ENCODE measurements at places on chromosomes 13 and 19. TPM values are rescaled to one million over a fixed set of nuclear protein-coding genes. Genes with fewer than 3 reads are reported as not detected.
A peak's percentile ranks its signal among the peaks of the same experiment; 100 is the strongest.

DNA sequence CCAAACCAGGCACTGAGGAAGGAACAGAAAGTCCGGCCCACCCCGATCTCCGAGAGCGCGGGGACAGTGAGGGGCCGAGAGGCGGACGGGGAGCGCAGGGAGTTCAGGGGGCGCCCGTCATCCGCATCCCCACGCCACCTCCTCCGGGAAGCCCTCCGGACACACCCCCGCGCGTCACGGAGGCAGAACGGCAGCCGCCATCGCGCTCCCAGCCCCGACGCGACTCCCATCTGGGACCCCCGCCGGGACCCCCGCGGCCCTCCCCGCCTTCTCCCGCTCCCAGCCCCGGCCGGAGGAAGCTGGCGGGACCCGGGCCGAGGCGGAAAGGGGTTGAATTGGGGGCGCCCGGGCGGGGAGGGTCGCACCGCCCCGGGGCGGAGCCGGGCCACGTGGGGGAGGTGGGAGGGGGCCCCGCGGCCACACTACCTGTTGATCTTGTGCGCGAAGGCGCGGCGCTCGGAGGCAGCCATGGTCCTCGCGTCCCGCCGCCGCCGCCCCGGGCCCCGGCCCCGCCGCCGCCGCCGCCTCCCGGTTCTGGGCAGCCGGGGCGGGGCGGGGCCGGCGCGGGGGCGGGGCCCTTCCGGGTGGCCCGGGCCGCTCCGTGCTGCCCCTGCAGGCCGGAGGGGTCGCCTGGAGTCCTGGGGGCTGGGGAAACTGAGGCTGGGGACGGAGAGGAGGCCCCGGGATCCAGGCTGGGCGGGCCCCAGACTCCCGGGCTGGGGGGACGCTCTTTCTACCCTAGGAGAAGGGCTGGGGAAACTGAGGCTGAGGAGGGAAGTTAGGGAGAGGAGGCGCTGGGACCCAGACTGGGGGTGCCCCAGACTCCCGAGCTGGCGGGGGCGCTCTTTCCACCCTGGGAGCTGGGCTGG lies at the start of gene DOCK6:
Gene DOCK6 (minus strand): TSS at position 554 of the 869 bp plus-strand sequence. CDS start 84 bp downstream, at position 470.
- peak; percentile 46 for DNase-seq

TPTE2 gene
- total RNA-seq = not detected

SCGB2B2 gene
- total RNA-seq = not detected

CYP2A7 gene
- total RNA-seq = not detected

- DNase-seq = no peak
These were observed 159.6 kb upstream of the ZNF536 start for GRCh38 chr19:30212574-30212973.

MEIOSIN gene
- total RNA-seq = 0.08 TPM

DNA sequence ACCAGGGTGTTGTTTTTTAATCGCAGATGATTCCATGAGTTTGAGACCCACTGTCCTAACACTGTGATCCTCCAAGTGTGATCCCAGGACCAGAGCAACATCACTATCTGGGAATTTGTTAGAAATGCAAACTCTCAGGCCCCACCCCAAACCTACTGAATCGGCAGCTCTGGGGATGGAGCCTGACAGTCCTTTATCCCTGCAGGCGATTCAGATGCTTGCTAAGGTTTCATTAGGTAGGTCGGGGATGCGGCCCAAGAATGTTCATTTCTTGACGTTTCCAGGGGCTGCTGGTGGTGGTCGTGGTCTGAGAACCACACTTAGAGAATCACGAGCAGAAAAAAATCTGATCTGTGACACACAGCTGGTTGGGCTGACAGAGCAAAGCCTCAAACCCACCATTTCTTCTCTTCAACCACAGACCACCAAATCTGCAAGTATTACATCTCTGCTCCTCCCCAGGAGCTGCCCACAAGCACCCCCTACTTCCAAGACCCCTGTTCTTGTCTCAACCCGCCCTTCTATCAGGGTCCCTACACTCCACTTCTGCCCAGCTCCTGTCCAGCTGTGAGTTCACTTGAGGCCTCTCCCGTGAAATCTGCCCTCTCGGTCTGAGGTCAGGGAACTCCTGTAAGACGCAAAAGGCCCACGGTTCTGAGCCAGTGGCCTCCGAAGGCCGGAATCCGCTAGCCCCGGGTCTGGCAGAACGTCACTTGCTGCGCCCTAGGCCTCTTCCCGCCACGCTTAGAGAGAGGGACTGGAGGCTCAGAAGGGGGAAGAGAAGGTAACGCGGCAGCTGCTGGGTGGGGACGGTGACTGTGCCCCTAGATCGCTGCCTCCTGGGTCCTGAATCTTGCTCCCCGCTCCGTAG lies 1.1 kb upstream of the FARP1 start:
- DNase-seq = peak; percentile 60

- no peak for DNase-seq
These were observed 2.3 kb downstream of the PPP1R15A start for GRCh38 chr19:48874303-48875135.

- DNase-seq = no peak
These were observed 2218.8 kb downstream of the PCDH9 start for GRCh38 chr13:65011378-65011777.

GRCh38 chr19:27974082-27974513 lies 1238.9 kb downstream of the UQCRFS1 start:
- peak; percentile 53 for DNase-seq

HSH2D gene
- 0.23 TPM for total RNA-seq

GRCh38 chr19:19059837-19060611 lies 3.8 kb upstream of the SLC25A42 start:
- DNase-seq = no peak

DAND5 gene
- not detected for total RNA-seq

TRPC4 gene
- not detected for total RNA-seq

PDX1 gene
- total RNA-seq = not detected

DNA sequence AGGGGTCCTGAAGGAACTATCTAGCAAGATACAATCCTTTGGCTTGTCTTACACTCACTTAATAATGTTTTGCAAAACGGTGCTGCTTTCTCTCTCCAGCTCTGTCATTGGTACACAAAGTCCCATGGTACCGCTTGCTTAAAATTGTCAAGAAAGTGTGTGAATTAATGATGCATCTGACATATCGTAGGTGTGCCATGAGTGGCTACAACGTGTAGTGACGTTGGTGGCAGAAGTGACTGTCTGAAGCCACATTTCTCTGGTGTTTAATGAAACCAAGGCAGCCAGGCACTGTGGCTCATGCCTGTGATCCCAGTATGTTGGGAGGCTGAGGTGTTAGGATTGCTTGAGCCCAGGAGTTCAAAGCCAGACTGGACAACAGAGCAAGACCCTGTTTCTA lies 2.6 kb downstream of the HSH2D start:
- no peak for DNase-seq

CRB3 gene
- not detected for total RNA-seq

Measured in SJCRH30 (cell line).